ENCODE measurements at places on chromosomes 12 and 14.
A peak's percentile ranks its signal among the peaks of the same experiment; 100 is the strongest.

GRCh38 chr14:29627137-29627536 lies 300.5 kb downstream of the PRKD1 start:
- DNase-seq: peak; percentile 56

- no peak for DNase-seq
These were observed 7.1 kb downstream of the IL22 start for GRCh38 chr12:68246350-68246749.

GRCh38 chr14:68771631-68772030 lies 21.2 kb downstream of the ZFP36L1 start:
- peak; percentile 40 for DNase-seq

- no peak for DNase-seq
These were observed 456.3 kb downstream of the TMEM121 start for GRCh38 chr14:105982664-105983063.

GRCh38 chr12:45893240-45893639 lies 97.1 kb downstream of the SCAF11 start:
- peak; percentile 43 for DNase-seq

DNA sequence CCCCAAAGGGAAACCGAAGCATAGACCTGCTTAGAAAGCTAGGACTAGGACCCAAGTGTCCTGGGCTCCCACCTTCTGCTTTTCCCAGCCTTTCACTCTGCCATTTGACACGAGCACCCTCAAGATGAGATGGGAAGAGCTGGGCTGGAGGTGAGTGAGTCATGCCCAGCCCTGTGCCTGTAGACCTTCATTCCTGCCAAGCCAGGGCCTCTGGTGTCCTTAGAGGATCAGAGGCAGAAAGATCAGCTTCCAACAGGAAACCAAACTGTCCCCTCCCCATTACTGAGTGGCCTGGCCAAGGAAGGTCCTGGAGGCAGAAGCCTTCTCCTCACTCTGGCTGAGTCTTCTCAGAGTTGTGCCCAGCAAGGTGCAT lies 3.5 kb downstream of the TMEM63C start:
- DNase-seq: no peak

DNA sequence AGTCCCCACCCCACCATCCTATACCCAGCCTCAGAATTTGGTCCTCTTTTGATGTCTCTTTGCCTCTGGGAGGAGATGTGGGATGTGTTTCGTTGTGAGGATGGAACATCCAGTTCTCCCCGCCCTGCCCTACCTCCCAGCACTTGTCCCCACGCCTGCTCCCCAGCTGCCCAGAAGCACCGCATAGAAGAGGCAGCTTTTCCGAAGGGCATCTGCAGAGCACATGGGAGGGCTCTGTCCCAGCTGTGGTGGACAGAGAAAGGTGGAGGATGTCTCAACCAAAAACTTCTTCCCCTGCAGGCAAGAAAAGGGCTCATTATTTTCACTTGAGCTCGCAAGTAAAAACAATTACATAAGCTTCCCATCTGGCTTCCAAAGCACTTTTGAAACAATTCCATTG lies 302.6 kb downstream of the PCNX1 start:
- DNase-seq: peak; percentile 34

- DNase-seq: no peak
These were observed 3.7 kb downstream of the DDX24 start for GRCh38 chr14:94077111-94077821.

DNA sequence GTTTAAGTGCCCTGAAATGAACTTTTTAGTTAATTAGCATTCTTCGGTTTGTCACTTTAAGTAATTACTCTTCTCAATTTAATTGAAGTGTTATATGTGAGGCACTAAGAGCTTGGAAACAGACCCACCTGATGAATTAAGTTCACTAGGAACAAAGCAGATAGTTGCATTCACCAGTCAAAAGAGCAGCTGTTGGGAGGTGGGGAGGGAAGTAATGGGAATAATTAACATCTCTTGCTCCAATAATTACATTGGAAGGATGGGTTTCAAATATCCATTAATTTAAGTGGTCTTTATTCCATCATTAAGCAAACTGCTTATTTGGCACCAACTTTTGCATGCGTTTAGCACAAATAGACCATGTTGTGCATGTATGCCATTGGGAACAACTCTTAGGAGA lies 667.2 kb downstream of the GALC start:
- DNase-seq: no peak

- DNase-seq: no peak
These were observed 527.7 kb downstream of the RPS29 start for GRCh38 chr14:49058511-49058910.

DNA sequence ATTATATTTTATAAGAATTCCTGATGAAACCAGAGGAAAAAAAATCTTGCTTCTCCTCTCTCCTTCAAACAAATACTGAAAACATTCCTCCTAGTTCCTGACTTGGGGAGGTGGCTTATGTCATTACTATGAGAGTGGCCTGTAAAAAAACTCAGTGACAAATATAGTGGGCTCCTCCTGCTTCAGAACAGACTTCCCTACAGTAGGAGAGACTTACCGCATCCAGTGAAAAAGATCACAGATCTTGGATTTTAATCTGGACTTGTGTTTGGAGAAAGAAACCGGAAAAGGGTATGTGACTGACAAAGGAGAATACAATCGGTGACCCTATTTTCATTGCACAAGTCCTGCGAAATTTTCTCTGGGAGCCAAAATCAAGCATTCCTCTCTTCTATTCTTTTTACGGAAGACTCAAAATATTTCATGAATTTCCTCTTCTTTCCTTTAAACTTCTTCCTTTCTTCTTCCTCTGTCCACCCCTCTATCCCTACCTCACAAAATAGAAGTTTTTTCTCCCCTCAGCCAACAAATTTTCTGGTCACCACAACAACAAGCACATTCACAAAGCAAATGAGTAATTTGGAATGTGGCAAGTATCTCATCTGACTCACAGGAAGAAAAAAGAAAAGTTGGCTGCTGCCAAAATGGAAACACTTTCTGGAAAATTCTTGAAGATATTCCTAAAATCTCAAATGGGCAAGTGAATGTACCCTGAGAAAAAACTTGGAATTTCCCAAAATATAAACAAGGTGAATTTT lies 185.1 kb upstream of the CDKN3 start:
- no peak for DNase-seq

GRCh38 chr12:53961025-53961761 lies 6.5 kb downstream of the HOXC12 start:
- no peak for DNase-seq

DNA sequence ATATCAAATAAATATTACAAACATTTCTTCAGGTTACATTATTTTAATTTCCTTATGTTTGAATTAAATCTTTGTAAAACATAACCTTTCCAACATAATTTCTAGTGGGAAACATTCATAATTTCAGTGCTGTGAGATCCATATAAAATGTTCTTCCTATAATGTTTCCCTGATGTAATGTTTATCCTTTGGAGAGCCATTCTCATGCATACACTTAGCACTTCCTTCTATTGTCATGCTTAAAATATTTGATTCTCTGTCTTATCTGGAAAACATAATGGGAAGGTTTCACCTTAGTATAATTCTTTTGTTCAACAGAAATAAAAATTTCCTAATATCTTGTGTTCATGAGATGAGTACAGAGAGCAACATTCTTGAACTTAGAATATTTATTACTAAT lies 472.5 kb downstream of the ADAMTS20 start:
- no peak for DNase-seq

DNA sequence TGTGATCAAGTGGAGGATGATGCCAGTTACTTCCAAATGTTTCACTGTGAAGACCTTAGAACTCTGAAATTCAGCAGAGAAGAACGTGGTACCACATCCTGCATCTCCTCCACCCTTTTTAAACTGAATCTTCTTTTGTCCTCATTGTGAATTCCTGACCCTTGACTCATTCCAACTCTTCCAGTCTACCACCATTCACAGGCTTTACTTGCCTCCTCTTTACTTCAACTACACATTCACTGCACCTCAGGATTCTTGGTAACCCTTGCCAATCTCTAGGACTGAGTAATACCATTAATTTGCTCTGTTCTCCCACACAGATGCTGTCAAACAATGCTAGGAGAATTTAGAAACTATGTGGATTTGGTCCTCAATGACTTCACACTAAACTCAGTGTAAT lies 37.3 kb downstream of the PPP1R12A start:
- DNase-seq: no peak

DNA sequence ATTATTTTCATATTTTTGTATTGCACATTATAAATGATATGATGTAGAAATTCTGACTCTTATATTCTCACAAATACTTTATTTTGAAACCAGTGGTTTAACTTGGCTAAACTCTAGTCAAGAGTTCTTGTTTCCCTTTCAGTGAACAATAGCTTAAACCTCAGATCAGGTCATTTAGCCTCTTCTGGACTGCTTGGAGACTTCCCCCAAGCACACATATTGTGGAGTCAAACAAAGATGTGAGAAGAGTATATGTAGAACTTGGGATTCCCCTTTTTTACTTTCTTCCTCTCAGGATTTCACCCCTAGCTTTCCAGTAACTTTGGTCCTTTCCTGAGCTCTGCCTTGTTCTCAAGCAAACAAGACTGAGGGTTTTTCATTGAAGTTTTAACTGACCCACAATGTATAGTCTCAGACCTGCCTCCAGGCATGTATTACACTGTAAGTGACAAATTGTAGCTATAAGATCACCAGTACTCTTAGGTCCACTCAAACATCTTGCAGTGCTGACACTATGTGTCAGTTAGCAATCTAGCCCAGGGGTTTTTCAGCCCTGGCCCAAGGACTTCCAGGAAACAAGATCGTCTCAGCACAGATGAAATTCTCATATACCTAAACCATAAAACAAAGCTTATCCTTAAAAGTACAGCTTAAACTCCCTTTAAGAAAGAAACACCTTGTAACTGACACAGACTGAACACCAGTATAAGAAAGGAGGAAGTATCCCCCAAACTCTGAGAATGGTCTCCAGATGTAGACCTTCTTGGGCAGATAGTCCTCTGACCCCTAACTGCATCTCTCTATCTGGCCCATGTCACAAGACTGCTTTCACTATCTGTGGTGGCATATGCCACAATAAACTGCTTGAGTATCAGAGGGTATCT lies 98.6 kb downstream of the SLC6A15 start:
- DNase-seq: no peak

DNA sequence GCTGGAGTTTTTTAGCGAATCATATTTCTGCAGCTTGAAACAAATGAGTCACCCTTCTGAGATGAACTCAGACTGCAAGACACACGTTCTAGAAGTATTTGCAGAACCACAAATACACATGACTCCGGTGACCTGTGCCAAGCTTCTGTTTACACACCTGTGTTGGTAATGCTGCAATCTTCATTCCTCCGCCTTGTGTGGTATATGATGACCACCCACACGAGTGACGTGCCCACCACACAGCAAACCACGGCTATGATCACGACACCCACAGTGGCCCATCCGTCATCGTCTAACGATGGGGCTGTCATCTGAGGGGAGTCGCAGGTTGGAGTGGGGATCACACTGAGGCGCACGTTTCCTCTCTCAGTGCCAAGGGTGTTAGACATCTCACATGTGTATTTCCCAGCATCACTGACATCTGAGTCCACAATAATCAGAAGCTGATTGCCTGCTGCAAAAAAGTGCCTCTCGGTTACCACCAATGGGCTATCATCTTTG lies 43.0 kb downstream of the LRIG3 start:
- DNase-seq: no peak

DNA sequence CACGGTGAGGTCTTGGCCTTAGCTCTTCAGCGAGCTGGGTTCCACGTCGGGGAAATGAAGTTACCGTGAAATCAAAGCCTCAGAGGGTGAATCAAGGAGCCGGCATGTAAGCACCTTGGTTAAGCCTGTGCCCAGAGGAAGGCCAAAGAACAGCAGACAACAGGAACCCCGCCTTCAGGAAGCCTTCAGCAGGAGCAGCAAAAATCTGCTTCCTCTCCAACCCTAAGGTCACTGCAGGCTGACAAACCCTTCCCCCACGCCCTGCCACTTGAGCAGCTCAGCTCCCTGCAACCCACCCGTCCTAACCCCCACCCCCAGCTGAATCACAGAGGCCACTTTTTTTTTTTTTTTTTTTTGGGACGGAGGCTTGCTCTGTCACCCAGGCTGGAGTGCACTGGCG lies 72.9 kb upstream of the LTA4H start:
- peak; percentile 52 for DNase-seq

DNA sequence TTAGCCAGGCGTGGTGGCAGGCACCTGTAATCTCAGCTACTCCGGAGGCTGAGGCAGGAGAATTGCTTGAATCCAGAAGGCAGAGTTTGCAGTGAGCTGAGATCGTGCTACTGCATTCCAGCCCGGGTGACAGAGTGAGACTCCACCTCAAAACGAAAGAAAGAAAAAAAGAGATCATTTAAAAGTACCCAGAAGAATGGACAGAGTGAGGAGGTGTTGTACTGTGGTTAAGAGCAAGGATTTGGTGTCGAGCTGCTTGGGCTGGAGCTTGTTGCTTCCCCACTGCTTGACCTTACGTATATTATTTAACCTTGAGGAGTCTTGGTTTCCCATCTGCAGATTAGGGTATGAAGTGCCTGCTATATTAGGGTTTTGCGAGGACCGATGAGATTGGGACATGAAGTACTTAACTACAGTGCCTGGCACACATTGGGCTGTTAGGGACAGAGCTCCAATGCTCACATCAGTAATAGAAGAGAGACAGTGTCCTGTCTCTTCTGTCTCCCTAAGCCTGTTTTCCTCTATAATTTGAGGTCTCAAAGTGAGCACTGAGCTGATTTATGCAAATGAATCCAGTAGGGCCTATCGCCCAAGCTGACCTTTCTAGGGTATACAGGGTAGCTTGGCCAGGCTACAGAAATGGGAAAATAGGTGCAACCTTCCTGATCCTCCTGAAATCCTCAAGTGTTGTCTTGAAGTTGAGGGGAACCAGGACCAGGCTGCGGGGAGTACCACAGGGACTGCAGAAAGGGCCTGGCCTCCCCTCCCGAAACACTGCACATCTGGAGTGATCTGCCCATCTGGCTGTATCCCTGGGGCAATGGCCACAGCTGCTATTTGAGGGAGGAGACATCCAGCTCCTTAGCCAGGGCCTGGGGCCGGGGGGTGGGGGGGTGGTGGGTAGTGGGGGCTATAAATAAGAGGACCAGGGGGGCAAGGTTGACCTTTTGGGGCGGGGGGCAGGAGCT lies 8.6 kb upstream of the HDAC7 start:
- DNase-seq: no peak

DNA sequence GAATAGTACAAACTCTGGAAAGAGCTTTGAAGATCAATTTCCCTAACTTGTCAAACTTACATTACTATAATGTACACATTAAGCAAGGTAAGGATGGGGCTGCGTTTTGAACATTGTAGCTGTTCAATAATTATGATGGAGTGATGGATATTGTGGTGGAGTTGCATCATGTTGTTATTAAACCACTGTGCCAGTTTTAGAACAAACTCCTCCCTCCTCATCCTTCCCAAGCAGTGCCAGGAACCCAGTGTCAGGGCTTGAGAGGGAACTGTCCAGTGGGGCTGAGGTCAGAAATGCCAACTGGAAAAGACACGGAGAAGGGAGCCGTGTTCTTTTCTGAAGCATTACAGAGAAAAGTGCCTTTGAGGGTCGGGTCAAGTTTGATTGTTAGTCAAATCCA lies 31.9 kb upstream of the PAPOLA start:
- DNase-seq: no peak

- DNase-seq: peak; percentile 79
These were observed 26.6 kb upstream of the MDM1 start for GRCh38 chr12:68358532-68359485.
